NCI-H510A (cell line): ENCODE measurements at places on chromosomes 4 and X.

DNA sequence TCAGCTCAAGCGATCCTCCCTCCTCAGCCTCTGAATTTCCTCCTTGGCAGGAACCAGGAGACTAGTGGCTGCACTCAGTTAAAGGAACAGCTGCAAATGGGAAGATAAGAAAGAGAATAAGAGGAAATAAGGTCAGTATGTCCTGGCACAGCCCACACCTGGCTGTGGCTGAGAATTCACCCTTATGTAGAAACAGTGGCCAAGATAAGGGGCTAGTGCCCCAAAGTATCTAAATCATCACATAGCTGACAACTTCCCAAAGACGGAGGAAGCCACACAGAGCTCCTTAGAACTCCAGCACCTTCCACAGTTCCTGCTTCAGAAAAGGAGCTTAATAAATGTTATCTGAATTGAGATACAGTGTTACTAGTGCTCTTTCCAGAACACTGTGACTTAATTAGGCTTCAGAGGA lies 2.3 kb upstream of the CHIC2 start:
- DNase-seq, result no peak

DNA sequence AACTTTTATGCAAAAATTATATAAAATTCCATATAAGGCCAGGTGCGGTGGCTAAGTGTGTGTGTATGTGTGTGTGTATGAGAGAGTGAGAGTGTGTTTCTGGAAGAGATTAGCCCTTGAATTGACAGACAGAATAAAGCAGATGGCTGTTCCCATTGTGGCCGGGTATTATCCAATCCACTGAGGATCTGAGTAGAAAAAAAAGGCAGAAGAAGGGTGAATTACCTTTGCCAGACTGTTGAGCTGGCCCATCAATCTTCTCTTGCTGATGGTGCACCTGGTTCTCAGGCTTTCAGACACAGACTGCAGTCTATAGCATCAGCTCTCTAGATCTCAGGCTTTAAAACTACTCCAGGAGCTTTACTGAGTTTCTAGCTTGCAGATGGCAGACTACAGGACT lies 92.2 kb upstream of the SLIT2 start:
- no peak for DNase-seq

DNA sequence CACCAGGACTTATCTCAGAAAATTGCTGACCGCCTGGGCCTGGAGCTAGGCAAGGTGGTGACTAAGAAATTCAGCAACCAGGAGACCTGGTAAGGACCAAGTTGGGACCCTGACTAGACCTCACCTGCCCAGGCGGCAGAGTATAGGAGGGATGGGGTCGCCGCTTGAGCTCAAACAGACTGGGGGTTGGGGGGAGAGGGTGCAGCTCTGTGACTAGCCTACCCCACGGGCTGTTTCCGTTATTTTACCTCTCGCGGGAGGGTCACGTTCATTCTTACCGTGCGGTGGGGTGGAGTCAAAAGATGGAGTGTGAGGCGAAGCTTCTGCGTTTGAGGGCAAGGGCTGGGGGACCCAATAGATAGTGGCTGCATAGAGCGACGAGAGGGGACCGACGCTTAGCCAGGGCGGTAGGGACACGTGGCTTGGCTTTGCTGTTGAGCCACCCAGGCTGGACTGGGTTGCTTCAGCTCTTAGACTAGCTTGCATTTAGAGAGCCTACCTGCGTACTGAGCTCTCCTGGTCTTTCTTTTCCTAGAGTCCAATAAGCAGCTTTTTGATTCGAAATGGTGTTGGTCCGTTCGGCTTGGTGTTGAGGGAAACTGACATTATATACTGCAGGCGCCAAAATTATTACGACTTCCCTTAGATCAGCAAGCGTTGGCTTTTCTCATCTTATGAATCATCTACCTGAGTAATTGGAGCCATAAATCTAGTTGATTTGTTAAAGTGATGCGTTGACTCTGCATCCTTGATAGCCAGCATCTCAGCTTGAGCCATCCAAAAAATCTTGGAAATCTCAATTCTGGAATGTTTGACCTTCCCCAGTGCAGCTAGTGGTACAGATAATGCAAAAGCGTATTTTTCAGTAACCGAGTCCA lies 591 bp downstream of the PRPS1 start:
- no peak for DNase-seq

GRCh38 chr4:102469806-102470205 lies 31.4 kb upstream of the NFKB1 start:
- no peak for DNase-seq

GRCh38 chr4:64341711-64342110 lies 67.5 kb downstream of the TECRL start:
- DNase-seq, result no peak

- DNase-seq, result no peak
Measured at GRCh38 chr4:42906341-42906740, 13.8 kb downstream of the GRXCR1 start.

- DNase-seq, result no peak
Measured at GRCh38 chrX:29728639-29729038, 486.7 kb upstream of the MAGEB2 start.

DNA sequence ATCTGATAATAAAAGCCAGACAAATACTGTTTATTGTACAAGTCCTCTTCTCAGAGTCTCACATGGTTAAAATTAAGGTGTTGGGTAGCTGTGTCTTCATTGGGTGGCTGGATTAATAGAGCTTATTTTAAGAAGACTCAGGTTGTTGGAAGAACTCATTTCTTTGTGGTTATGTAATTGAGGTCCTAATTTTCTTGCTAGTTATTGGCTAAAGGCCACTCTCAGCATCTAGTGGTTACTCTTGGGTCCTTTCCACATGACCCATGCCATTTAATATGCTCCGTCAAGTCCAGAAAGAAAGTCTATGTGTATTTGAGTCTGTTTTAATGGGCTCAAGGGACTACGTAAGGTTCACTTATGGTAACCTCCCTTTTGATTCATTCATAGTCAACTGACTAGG lies 1668.6 kb upstream of the AGA start:
- no peak for DNase-seq
